ENCODE measurements at places on chromosomes 1 and 21.

GRCh38 chr1:211257826-211258225 is 1.3 kb upstream of the RCOR3 start:
- no peak for DNase-seq

GRCh38 chr1:9823693-9823942 is 147 bp downstream of the CLSTN1 start:
- no peak for DNase-seq

GRCh38 chr1:192849011-192849410 is 40.2 kb downstream of the RGS2 start:
- no peak for DNase-seq

- DNase-seq, result no peak
These were observed 18.9 kb downstream of the SLC27A3 start for GRCh38 chr1:153793973-153794615.

GRCh38 chr1:154306151-154306550 is 14.7 kb upstream of the AQP10 start:
- DNase-seq, result no peak

GRCh38 chr1:70090875-70091274 is 114.5 kb downstream of the LRRC40 start:
- DNase-seq, result no peak

GRCh38 chr1:240455228-240455821 is 156.6 kb downstream of the GREM2 start:
- DNase-seq, result no peak

DNA sequence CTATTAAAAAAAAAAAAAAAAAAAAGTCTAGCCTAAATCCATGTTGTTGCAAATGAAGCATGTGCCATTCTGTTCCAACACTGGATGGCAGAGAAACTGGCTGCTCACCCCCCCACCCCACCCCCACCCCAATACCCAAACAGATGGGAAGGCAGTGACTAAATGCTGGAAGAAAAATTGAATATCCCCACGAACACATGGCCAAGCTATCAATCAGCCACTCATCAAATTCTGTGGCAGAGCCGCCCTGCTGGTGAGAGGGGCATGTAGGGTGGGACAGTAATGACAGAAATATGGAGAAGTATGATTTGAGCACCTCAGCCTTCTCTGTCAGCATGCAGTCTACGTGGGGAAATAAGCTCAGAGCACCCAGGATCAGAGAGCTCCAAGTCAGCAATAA is 34.1 kb downstream of the OPTC start:
- no peak for DNase-seq

GRCh38 chr1:39293375-39294070 is 89.0 kb downstream of the MACF1 start:
- no peak for DNase-seq

Data from AG09319 (cell line).